Femur (tissue), 1 donor: ENCODE measurements at places on chromosomes 2 and 18.
A peak's percentile ranks its signal among the peaks of the same experiment; 100 is the strongest.

DNA sequence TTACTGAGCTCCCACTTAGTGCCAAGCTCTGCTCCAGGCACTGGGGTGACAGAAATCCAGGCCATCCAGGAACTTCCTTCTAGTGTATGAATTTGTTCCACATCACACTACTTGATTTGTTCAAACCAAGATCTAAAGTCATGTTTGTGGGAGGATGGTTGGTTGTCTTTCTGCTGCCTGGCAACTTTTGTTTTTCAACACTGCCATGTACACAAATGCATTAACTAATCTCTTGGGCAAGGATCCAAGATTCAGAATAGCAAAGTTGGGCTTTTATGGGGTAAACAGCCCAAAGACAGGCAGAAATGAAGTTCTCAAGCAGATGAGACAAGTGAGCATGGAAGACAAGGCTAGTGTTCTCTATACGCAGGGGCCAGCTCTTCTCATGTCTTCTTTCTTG is 53.4 kb upstream of the PROKR1 start:
- DNase-seq = no peak

GRCh38 chr2:117555965-117556364 is 258.5 kb upstream of the DDX18 start:
- DNase-seq = no peak

- no peak for DNase-seq
These were observed 37.9 kb upstream of the GBX2 start for GRCh38 chr2:236205867-236206645.

- no peak for DNase-seq
These were observed 184.3 kb upstream of the REV1 start for GRCh38 chr2:99674090-99674489.

GRCh38 chr2:231923010-231923344 is 3.2 kb downstream of the NPPC start:
- no peak for DNase-seq

- no peak for DNase-seq
These were observed 32.1 kb upstream of the MYO3B start for GRCh38 chr2:170145675-170146432.

DNA sequence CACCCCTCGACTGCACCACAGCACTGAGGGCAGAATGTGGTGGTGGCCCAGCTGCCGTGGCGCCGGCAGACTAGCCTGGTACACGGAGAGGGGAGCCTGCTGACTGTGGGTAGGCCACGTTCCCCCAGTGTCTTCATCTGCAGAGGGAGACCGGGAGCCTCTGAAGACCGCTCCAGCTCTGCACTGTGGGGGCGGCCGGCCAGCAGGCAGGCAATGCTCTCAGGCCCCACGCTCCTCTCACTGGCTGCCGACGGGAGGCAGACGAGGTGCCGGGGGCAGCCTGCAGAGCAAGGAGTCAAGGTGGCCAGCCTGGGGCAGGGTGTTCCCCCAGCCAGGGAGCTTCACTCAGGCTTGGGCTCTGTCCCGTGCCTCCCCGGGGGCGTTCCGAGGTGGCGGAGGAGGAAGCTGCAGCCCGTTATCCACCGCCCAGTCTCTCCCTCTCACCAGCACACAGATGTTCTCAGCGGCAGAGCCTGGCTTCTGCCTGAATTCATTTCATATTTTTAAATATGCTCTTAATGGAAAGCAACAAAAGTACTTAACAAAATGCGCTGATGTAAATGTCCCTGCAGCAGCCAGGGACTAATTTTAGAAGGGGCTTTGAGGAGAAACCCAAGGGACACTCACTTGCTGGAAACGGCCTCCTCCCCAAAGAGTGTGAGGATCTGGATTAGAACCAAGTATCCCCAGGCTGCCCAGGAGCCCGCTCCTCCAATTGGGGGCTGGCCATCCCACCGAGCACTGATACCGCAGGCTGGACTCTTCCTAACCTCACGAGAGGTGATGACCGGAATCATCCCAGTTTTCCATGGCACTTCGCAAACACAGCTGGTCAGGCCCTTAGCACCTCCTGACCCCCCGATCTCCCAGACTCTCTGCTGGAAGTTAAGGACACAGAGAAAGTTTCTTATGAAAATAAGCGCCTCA is 87.8 kb downstream of the HDAC4 start:
- peak; percentile 42 for DNase-seq

GRCh38 chr2:6986301-6986911 is 69.2 kb downstream of the RNF144A start:
- DNase-seq = peak; percentile 35

- peak; percentile 82 for DNase-seq
These were observed 6.8 kb upstream of the PXDN start for GRCh38 chr2:1750933-1751766.

GRCh38 chr2:172196768-172197431 is 94.2 kb upstream of the DLX2 start:
- no peak for DNase-seq

DNA sequence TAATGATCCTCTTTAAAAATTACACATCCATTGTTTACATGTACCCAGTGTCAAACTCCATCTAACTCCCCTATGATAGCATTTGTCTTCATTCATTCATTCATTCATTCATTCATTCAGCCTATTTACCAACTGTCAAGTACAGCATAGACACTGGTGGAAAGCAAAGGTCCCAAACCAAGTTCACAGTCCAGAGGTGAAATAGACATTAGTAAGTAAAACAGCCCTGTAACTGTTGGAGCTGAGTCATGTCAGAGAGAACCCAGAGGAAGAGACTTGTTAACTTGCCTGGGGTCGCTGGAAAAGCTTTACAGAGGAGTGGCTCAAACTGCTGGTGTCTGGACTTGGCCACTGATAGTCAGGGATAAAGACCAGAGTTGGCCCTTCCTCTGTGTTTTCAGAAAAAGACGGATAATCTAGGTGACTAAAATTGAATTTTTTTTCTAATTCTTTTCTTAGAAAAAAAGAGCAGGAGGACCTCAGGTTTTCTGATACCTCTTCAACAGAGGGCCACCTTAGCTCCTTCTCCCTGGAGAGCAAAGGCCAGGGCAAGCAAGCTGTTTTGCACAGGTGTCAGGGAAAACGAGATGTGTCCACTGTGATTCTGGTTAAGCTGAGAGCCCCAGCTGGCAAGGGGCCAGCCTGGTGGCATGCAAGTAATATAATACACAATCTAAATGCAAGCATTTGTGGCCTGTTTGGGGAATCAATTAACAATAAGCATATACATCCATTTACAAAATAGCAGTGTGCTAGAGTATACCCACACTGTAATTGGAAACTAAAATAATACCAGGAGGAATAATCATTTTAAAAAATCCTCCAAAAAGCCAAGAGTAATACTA is 96.7 kb upstream of the SLC14A2 start:
- peak; percentile 32 for DNase-seq

GRCh38 chr2:174027956-174028355 is 62.8 kb upstream of the SP3 start:
- DNase-seq = peak; percentile 40

DNA sequence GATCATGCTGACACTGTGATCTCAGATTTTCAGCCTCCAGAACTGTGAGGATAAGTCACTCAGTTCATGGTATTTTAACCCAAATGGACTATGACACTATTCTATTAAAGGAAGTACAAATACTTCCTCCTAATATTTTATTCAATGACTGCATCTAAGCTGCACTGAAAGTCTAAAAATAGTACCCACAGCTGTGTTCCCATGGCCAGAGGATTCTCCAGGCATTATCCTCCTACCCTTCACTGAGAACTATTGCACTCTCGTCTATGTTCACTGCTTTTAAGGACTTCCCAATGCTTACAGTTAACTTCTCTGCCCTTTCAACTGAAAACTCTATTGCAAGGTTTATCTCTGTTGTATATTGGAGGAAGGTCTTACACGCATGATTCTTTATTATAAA is 15.2 kb downstream of the LRATD1 start:
- peak; percentile 34 for DNase-seq

DNA sequence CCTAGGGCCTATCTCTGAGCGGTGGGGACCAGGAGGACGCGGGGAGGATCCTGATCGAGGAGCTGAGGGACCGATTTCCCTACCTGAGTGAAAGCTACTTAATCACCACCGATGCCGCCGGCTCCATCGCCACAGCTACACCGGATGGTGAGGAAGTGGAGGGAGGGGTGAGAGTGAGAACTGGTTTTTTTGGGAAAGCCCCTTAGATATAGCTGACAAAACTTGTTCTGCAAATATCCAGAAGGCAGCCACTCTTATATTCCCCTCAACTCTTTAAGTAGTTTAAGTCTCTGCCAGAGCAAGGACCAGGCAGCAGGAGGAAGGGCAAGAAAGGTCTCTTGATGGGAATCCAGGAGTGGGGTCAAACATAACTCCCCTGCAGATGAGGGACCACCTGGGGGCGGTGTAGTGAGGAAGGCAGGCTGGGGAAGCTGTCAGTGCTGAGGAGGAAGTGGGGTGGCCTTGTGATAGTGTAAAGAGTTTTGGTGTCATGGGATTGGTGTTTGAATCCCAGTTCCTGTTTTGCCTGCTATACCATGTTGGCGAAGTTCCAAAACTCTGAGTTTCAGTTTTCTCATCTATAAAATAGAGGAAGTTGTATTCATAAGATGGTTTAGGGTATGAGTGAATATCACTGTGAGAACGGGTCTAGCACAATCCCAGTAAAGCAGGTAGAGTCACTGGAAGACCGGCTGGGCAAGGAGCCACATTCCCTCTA is 3.4 kb downstream of the NAGK start:
- peak; percentile 46 for DNase-seq

DNA sequence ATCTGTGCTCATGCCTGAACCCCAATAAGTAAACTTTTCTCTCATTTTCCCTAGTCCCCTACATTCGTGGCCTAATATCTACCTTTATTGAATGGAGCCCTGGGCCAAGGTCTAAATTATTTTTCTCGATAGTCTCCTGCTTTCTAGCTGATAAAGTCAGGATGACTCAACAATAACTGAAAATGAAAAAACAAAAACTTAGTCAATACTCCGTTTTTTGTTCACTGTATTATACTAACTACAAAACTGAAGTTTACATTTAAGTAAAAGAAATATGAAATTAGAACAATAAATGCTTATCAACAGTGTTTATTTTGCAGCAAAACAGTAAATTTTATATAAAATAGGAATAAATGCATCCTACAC is 32.2 kb downstream of the AOX1 start:
- DNase-seq = no peak

GRCh38 chr2:33766175-33766574 is 167.1 kb upstream of the FAM98A start:
- no peak for DNase-seq

- DNase-seq = no peak
These were observed 461.4 kb downstream of the RNF144A start for GRCh38 chr2:7378591-7378990.

- DNase-seq = no peak
These were observed 100.4 kb upstream of the RND3 start for GRCh38 chr2:150587547-150588505.

DNA sequence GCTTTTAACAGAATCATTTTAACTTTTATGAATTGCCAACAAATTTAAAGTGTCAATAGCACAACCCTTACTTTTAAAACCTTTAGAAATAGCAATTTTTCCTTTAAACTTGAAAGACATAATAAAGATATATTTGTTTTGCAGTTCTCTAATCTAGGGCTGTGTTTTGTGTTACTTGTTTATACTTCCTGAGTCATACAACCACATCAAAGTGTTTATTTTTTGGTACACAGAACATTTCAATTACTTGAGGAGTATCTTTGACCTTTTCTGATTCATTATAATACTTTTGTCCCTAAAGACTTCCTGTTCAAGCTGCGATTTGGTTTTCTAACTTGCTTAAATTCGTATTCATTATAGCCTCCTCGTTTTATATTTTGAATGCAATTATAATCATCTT is 21.8 kb downstream of the TYW5 start:
- DNase-seq = no peak

DNA sequence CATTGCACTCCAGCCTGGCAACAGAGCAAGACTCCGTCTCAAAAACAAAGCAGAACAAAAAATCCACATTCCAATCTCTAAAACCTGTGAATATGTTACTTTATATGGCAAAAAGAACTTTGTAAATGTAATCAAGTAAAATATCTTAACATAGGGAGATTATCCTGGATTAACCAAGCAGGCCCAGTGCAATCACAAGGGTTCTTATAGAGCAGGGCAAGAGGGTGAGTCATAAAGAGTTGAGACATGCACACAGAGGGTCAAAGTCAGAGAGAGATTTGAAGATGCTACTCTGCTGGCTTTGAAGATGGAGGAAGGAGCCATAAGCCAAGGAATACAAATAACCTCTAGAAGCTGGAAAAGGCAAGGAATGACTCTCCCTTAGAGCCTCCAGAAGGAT is 60.9 kb upstream of the SLC9A2 start:
- no peak for DNase-seq
